ENCODE measurements at places on chromosomes 6 and 20. TPM values are rescaled to one million over a fixed set of nuclear protein-coding genes. Genes with fewer than 3 reads are reported as not detected.

GRCh38 chr6:73929405-73929804 lies 233.4 kb downstream of the CD109 start:
- no peaks in the 10 kb centered on the region for H3K27me3 ChIP-seq
- H3K27ac ChIP-seq, result no peak overlapping the region
- no peak overlapping the region for H3K4me3 ChIP-seq
- H3K4me1 ChIP-seq, result no peaks in the 10 kb centered on the region

DNA sequence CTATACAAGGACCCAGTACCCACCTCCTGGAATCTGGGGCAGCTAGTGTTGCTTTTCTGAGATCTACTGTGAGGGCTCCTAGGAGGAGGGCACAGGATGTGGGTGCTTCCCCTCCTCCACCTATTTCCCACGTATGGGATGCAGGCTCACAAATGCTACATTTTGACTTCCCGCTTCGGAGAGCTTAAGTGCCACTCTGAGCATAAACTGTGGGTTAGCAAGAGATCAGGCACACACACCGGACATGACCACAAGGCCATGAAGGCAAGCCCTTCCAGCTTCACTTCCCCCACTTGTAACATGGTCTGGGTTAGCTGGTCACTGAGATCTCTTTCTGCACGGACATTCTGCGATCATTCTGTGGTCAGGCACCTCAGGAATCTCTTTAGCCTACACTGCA lies 15.7 kb upstream of the TGM3 start:
- no peaks in the 10 kb centered on the region for H3K27me3 ChIP-seq
- no peak overlapping the region for H3K27ac ChIP-seq
- no peak overlapping the region for H3K4me3 ChIP-seq
- DNase-seq, result no peak
- H3K4me1 ChIP-seq, result no peaks in the 10 kb centered on the region

GRCh38 chr6:81073318-81073717 lies 679.2 kb downstream of the TENT5A start:
- no peaks in the 10 kb centered on the region for H3K36me3 ChIP-seq
- H3K27me3 ChIP-seq, result no peaks in the 10 kb centered on the region
- H3K27ac ChIP-seq, result no peak overlapping the region
- no peak overlapping the region for H3K4me3 ChIP-seq

- H3K27me3 ChIP-seq, result no peaks in the 10 kb centered on the region
- no peak overlapping the region for H3K4me3 ChIP-seq
- DNase-seq, result no peak
- no peaks in the 10 kb centered on the region for H3K36me3 ChIP-seq
Observed at GRCh38 chr6:24673625-24674024, 6.7 kb downstream of the ACOT13 start.

SLC35D3 gene
- not detected for total RNA-seq

CYP21A2 gene
- 15.3 TPM for total RNA-seq

RIPOR3 gene
- 24.5 TPM for total RNA-seq

NKX2-4 gene
- total RNA-seq, result not detected

Measured in tibial nerve (tissue), 4 donors.